Erythroblast (primary cell): ENCODE measurements at places on chromosomes 6 and 20.

- DNase-seq = no peak
These were observed 44.8 kb downstream of the INSM1 start for GRCh38 chr20:20412750-20413149.

DNA sequence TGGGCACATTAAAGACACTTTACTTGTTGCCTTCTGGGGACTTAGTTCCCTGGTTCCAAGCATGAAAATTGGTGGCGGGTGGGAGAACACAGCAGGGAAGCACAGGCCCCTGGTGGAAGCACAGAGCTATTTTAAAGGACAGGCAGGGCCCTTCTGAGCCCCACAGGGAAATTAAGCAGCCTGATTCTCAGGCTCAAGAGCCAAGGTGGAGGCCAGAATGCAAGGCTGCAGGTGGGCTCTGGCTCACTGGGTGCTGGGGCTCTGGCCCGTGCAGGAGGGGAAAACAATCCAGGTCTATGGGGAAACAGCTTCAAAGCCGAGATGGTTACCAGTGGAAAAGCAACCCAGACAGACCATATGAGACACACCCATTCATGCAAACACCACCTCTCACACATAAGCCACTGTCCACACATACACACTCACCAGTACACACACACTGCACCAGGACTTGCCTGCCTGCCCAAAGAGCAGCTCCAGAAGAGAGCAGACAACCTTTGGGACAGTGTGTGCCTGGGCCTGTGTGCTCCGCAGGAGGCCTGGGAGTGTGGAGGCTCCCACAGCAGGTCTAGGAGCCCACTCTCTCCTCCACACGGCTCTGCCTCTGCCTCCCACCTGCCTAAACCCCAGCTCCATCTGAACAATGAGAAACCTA lies 30.6 kb downstream of the TFEB start:
- DNase-seq = no peak

- no peak for DNase-seq
These were observed 23.7 kb upstream of the HLA-DQA1 start for GRCh38 chr6:32613475-32613874.

DNA sequence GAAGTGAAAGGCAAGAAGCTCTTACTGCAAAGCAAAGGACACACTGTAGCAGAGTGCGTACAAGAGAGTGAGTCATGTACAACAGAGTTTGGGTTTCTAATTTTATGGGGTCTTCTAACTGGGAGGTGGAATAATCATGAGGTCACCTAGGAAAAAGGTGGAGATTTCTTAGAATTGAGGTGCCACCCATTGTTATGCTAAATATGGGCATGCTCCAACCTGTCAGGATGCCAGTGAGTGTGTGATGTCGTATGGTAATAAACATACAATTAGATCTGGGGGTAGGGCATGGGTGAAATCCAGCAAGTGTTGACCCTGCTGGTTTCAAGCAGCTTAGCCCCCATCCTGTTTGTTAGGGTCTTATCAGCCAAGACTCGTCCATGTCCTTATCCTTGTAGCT lies 46.6 kb downstream of the OR2B6 start:
- DNase-seq = no peak

- no peak for DNase-seq
These were observed 10.6 kb downstream of the CEP250 start for GRCh38 chr20:35465976-35466375.

- DNase-seq = no peak
These were observed 2.7 kb upstream of the WFDC11 start for GRCh38 chr20:45672765-45673164.

- DNase-seq = no peak
These were observed 140.0 kb downstream of the CFAP61 start for GRCh38 chr20:20192366-20192765.

GRCh38 chr20:64053841-64054661 lies 4.6 kb upstream of the SOX18 start:
- DNase-seq = no peak

- DNase-seq = no peak
These were observed 299.6 kb downstream of the TAF4 start for GRCh38 chr20:61765871-61766654.
